ENCODE measurements at places on chromosomes 5 and 9.

DNA sequence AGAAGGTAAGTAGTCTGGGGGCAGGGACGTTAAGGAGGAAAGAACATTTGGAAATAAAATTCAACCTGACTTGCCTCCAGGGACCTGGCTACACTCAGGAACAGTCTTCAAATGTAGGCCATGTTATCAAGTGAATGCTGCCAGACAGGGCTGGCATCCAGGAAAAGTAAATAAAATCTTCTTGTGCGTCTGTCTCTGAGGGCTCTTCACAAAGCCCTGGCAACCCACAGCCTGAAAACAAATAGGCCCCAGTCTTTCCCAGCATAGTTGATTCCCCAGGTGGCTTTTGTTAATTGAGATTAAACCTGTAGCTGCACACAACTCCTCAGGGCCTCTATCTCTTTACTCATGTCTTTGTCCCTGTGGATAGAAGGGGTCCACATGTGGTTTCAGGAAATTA, 55.4 kb downstream of the STK32A start:
- no peak for DNase-seq

DNA sequence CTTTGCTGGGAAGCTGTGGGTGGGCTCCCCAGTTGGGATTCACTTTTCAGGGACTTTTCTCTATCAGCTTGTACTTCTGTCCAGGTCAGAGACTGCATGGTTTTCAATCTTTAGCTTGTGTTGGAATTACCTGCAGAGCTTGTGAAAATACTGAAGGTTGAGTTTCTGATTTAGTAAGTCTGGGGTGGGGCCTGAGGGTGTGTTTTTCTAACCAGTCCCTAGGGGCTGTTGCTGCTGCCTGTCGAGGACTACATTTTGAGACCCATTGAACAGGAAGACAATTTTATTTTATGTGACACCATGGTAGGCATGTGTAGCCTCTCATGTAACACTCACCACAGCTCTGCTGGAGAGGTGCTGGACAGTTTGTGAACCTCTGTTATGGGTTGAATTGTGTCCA, 14.7 kb upstream of the MLANA start:
- no peak for DNase-seq

DNA sequence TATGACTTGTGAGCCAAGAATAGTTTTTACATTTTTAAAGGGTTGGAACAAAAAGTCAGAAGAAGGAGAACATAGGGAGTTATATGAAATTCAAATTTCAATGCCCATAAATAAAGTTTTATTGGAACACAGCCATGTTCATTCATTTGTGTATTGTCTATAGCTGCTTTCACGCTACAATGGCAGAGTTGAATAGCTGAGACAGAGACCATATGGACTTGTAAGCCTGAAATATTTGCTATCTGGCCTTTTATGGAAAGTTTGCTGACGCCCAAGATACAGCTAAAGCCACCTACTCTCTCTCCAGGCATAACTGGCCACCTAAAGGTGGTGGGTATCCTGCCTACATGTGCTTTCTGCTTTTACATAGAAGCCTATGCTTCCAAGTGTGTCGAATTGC, 10.9 kb downstream of the DAB2IP start:
- DNase-seq, result no peak

GRCh38 chr9:122159925-122160246, 178 bp downstream of the MORN5 start:
- no peak for DNase-seq

DNA sequence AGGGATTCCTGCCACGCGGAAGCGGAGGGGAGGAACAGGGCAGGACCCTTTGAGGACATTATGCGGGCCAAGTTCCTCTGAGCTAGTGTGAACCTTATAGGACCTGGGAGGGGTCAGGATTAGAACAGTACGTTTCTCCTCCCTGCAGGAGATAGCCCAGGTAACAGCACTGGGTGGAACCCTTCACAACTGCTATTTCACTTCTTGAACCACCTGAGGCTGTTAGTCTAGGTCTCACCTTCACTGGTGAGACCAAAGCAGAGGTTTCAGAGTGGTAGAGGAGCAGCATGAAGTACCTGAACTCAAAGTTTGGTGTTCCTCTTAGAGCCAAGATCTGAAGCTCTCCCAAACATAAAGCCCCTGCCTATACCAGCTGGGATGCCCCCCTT, 832 bp downstream of the EIF4EBP3 start:
- no peak for DNase-seq

DNA sequence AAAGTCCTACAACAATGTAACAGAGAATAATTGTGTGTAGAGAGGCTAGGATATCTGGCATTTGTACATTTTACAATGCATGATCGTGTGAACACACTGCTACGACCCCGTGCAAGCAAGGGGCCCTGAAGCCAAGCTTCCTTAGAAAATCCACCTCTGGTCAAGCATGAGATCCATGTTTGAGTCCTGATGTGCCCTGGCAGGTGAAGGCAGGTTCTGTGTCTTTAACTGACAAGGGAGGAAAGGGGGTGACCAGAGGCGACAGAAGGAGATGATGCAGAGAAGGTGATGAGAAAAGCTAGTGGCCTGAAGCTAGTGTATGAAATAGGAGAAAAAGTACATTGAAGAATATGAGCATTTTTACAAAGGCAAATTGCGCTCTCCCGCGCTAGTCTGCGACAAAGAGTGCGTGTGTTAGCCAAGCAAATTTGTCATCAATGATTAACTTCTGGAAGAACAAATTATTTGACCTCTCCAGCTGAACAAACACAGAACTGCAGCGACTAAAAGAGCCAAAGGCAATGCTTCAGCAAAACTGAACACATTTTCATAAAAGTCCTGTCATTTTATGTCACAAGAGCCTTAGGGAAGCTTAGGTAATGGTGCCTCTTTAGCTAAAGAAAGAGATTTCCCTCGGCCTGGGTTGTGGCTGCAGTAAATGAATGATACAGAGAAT, 101.7 kb upstream of the DAPK1 start:
- no peak for DNase-seq

DNA sequence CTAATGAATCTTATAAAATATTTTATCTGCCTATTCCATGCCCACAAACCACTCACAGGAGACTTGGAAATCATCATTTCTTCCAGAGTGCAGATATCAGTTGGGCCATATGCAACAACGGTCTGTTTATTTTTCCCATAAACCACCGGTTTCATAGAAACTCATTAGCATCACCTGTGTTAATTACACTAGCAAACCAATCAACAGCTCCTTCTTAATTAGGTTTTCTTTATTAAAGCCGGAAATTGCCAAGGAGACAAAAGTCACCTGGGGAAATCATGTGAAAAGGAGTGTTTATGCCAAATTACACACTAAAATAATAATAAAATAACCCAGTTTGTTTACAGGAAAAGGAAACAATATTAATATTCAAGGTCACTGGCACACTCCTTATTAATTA, 129.6 kb downstream of the EBF1 start:
- no peak for DNase-seq

- DNase-seq, result no peak
Observed at GRCh38 chr5:143142596-143143435, 260.7 kb downstream of the NR3C1 start.
